ENCODE measurements at places on chromosomes 4 and X. TPM values are rescaled to one million over a fixed set of nuclear protein-coding genes. Genes with fewer than 3 reads are reported as not detected.
A peak's percentile ranks its signal among the peaks of the same experiment; 100 is the strongest.

DNA sequence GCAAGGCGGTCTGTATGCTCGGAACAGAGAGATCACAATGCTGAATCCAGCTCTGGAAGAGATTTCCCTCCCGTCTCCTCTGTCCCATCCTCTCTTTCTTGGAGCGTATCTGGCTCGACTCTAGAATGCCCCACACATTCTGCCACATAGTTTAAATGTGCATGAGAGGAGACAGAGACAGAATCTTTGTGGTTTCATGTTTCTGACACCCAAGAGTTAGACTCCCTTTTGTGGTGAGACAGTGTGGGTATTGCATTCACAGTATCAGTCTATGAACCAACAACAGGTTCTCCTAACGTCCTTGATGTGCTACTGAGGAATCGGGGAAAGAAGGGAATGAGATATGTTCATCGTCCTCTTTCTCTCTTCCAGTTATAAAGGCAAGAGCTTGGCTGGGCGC lies 25.3 kb downstream of the FAM47E start:
- H3K36me3 ChIP-seq: no peaks in the 10 kb centered on the region
- DNase-seq: no peak
- no peak overlapping the region for H3K27ac ChIP-seq
- H3K4me3 ChIP-seq: no peak overlapping the region

DNA sequence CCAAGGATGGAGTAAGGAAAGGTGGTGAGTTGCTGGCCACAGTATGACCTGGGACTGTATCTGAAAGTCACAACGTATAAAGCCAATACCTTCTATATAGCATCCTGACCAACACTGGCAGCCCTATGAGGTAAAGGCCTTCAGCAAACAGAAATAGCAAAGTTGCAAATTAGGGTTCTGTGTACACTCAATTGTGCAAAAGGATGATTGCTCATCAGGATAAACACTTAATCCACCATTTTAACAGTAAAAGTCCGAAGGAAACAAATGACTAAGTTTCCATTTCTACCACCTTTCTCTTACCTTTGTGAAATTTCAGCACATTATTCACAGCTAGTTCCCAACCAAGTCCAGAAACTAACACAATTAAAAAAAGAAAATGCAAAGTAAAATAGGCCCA lies 1.4 kb upstream of the FNIP2 start:
- no peaks in the 10 kb centered on the region for H3K36me3 ChIP-seq
- H3K4me1 ChIP-seq: peaks cover 36% of the 10 kb centered on the region
- no peak overlapping the region for H3K4me3 ChIP-seq
- no peak for DNase-seq
- no peaks in the 10 kb centered on the region for H3K27me3 ChIP-seq

DNA sequence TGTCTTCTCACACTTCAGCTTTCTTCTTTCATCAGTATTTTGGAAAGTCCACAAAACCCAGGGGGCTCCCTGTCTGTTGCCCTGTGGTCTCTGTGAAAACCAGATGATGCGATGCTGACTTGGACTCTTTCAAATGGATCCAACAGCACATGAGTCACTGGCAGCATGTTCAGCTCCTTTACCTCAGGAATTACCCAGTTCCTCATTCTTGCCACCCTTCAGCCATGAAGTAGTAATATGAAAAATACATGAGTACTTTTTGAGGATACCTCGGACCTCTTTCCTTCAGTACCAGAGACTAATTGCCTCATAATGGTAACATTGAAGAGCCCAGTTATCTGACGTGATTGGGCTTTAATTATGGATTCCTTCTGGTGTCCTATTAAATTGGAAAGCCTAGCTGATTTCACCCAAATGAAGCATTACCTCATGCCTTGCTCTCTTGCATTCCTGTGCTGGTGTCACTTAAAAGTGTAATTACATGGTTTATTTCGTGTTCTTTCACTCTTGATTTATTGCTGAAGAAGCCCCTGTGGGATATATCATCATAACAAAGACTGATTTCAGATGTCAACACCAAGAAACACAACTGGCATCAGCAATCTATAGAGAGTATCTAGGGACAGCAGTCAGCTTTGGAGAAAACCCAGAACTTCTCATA lies 63.4 kb downstream of the NFKB1 start:
- peak; percentile 59 for DNase-seq
- no peak overlapping the region for H3K4me3 ChIP-seq

DNA sequence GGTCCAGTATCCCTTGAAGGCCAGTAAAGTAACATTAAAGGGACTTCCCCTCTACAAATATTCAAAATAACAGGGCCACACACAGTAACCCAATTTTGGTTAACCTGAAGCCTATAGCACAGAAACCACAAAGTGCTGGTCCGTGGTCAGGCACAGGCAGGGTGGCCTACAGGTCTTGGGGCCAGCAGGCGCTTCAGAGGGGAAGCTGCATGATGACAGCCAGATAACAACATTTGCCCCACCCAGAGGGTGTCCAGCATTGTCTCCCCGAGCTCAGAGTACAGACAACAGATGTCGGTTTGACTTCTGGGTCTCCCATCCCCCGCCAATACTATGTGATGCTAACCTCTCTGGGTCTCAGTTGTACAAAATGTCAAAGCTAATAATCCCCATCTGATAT lies 51.1 kb downstream of the SH3KBP1 start:
- DNase-seq: no peak
- no peaks in the 10 kb centered on the region for H3K27me3 ChIP-seq
- peaks cover 55% of the 10 kb centered on the region for H3K4me1 ChIP-seq
- peaks cover 26% of the 10 kb centered on the region for H3K36me3 ChIP-seq
- peak overlapping the region; percentile 90 for H3K27ac ChIP-seq

DNA sequence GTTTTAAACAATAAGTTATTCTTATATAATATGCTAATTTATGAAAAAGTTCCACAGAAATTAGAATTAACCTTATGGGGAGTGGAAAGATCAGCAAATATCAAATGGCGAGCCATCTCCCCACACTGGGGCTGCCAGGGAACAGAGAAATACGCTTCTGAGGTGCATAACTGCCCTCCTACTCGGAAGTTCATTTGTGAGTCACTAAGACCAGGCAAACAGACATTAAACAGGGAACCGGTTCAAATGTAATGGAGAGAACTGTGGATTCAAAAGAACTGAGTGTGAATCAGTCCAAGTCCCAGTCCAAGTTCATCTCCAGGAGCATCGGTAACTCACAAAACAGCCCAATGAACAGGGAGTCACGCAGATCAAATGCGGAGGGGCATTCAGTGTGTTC lies 11.4 kb upstream of the S100G start:
- H3K27me3 ChIP-seq: no peaks in the 10 kb centered on the region
- H3K36me3 ChIP-seq: peaks cover 5% of the 10 kb centered on the region
- no peak for DNase-seq
- peaks cover 4% of the 10 kb centered on the region for H3K4me1 ChIP-seq

The FAM9C gene
- not detected for total RNA-seq

The GRID2 gene
- total RNA-seq: not detected

The TMSB4X gene
- 3,666 TPM for total RNA-seq

Measured in activated CD4-positive, alpha-beta T cell treated with anti-CD3 and anti-CD28 coated beads for 36 hours (primary cell).